ENCODE measurements at places on chromosomes 2 and 18.
A peak's percentile ranks its signal among the peaks of the same experiment; 100 is the strongest.

- DNase-seq: no peak
Observed at GRCh38 chr2:127542231-127542630, 6.7 kb downstream of the MYO7B start.

- no peak for DNase-seq
Observed at GRCh38 chr2:146244830-146245229, 1600.0 kb upstream of the ACVR2A start.

- DNase-seq: peak; percentile 87
Observed at GRCh38 chr2:26745609-26746327, 18.3 kb upstream of the SLC35F6 start.

DNA sequence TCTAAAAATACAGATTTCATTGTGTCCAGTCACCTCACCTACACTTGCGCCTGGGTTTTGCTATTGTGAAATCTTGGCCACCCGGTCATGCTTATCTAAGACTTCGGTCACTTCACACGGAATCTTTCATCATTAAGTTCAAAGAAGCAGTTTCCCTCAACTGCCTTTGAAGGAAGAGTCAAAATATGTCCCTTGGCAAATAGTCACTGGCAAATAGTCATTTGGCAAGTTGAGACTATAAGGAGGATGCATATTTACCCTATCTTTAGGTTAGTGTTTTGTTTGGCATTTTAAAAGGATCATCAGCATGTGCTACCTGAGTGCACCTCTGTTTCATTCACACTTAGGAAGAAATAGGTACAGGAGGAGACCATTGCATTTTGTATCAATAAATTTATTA is 95.9 kb downstream of the FEZ2 start:
- no peak for DNase-seq

- no peak for DNase-seq
Observed at GRCh38 chr2:200307724-200308545, 1.4 kb downstream of the SPATS2L start.

- peak; percentile 16 for DNase-seq
Observed at GRCh38 chr2:27174638-27175037, 25.8 kb downstream of the TCF23 start.

- peak; percentile 47 for DNase-seq
Observed at GRCh38 chr18:3596637-3597384, 146.8 kb downstream of the TGIF1 start.

DNA sequence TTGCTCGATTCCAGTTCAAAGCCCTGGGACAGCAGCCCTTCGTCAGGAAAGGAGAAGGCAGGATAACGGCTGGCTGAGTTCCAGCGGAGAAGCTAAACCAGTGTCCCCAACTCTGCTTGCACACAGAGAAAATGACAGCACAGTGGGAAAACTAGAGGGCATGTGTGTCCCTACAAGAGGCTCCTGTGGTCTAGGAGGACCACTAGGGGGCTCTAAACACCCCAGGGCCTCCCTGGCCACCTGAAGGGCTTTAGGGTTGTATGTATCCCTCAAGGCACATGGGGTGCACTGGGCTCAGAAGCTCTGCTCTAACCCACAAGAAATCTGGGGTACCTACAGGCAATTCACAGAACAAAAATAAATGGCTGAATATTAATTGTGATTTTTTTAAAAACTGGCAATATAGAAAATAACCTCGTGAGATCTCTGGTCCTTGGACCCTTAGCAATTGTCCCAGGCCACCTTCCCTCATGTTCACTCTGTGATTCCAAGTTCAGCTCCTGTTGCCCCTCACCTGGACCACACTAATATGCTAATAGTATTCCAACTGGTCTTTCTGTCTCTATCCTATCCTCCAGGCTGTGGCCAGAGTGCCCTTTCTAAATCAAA is 17.5 kb downstream of the STAT1 start:
- peak; percentile 76 for DNase-seq

- no peak for DNase-seq
Observed at GRCh38 chr2:146370826-146371225, 1474.0 kb upstream of the ACVR2A start.

DNA sequence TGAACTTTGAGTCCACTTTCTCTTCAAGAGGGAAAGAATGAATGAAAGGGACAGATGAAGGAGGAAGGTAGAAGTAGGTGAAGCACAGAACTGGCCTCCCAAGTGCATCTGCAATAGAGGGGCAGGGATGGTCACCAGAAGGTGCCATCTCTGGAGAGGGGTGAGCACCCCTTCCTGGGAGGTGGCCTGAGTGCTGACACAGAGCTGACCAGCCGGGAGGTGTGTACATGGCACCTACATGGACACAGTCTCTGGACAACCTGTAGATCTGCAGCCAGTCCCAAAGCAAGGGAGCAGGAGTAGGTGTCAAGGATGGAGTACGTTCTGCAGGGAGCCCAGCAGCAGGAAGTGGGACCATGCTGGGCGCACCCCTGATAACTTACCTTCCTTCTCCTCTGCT is 83.2 kb downstream of the TFCP2L1 start:
- DNase-seq: no peak

DNA sequence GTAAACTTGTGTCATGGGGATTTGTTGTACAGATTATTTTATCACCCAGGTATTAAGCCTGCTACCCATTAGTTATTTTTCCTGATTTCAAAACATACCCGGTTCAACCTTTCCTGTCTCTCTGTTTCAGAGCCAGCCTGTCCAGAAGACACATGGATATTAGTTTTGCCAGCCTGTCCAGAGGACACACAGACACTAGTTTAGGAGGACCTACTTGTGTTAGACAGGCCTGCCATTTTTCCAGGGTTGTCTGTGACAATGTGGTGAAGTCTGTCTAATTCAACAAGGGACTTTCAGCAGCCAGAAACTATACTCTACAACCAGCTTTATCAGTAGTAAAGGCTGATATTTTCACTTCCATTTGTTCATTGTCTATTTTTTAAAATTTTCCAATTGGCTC is 56.1 kb upstream of the DCC start:
- no peak for DNase-seq

DNA sequence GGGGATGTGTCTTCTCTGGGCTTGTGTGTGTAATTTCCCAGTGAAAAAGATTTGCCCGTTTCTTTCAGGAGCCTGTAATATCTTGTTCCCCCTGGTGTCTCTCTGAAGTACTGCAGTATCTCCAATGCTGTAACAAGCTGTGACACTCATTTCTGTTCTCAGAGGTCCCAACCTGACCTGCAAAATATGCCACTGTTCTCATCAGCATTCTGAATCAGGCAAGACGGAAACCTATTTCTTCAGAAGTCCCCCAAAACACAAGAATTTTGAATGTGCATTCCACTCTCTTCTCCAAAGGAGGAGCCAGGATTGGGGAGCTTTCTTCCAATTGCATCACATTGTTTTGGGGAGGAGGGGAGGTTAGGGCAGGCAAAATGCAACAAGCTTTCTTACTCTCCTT is 77.0 kb upstream of the CNGA3 start:
- peak; percentile 66 for DNase-seq

DNA sequence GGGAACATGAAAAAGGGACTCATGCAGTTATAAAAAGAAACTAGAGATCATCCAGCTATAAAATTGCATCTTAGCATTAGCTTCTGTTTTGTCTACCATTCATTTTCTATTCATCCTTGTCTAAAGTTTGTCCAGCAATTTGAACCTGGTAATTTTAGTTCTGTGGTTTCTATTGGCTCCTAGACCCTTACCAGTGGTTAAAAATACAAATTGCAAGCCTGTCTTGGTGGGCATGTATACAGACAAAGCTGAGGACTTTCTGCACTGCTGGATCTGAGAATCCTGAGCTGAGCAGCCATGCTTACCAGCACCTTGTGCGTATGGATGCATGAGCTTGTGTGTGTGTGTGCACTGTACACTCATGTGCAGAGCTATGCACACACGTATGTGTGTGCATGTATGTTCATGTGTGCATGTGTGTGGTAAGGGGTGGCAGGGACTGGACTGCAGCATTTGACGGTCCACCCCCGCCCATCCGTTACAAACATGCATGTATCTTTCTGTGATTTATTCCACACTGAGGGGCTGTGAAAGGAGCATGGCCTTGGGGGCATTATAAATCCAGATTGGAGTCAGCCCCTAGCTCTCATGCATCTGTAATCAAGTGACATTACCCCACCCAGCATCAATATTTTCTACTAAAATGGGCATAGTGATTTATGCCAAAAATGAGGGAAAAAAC is 144.7 kb downstream of the FAM210A start:
- DNase-seq: no peak

DNA sequence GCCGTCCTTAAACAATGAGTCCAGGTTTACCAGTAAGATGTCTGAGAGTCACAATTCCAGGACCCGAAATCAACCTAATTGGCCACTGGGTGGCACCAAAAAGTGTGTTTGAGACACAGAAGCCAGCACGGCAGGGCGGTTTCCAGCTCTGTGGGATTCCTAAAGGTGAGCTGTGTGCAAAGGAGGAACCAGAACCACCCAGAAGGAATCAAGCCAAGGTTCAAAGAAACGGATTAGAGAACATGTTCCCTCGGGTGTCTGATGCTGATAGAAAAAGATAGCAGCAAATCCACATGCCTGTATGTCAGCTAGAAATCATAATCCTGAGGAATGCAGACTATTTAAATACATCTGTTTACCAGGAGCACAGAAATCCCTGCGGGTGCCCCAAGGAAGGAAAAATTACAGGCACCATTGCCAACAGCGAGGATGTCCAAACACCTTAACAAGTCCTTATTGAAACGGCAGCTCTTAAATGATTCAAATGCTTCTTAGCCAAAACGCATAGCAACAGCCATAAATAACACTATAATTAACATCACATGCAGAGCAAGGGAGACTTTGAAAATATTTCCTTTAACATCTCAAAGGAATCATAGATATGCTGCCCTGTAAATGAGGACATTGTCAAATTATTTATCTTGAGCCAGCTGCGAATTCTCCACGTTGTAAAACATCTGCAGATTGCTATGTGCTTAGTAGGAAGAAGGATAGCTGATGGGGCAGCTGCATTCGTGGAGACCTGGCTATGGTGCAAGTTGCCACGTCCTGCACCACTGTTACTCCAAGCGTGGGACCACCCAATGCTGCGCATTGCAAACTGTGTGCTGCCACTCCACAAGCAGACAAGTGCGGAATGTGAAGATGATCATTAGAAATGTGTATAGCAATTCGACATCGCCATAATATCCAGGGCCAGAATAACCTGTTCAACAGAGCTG is 318.7 kb upstream of the NCKAP5 start:
- DNase-seq: peak; percentile 86

- DNase-seq: no peak
Observed at GRCh38 chr18:43863180-43863579, 585.9 kb upstream of the SYT4 start.

GRCh38 chr2:3954261-3954660 is 250.9 kb downstream of the DCDC2C start:
- DNase-seq: no peak

- no peak for DNase-seq
Observed at GRCh38 chr18:48636436-48636835, 97.6 kb downstream of the CTIF start.

DNA sequence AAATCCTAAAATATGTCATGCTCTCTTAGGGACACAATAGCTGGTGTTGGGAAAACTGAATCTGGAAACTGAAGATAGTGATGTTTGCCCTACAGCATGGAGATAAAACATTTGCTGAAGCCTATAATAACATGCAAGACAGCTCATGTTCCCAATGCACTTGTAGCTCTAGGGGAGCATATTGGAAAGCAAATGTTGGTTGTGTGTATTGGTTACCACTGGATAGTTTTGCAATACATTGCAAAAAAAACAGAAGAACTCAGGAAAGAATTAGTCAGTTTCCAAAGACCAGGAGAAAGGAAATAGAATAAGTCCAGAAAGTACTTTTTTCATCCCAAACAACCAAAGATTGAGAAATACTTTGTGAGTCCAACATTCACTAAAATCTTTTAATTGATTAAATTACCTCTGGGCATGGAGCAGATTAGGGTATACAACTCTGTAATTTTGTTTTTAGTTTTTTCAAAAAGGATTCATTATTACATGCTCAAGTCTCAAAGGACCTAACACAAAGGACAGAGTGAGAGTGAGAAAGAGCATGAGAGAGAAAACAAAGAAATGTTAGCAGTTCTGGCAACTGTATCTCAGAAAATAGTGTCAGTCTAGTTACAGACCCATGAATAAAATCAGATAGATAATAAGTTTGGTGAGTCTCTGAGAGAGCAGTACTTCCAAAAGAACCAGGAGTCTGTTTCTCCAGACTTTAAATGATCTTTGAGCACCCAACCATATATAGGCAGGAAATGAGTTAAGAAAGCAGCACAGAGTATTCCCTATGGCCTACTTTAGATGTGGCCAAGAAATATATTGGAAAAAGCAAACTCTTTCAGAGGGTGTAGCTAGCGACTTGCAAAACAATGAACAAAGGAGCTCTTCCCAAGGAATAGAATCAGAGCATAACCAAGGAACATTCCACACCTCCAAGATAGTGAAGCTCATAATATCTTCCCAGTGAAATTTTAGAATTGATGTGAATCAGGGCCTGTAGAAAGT is 36.6 kb upstream of the COL3A1 start:
- DNase-seq: no peak

DNA sequence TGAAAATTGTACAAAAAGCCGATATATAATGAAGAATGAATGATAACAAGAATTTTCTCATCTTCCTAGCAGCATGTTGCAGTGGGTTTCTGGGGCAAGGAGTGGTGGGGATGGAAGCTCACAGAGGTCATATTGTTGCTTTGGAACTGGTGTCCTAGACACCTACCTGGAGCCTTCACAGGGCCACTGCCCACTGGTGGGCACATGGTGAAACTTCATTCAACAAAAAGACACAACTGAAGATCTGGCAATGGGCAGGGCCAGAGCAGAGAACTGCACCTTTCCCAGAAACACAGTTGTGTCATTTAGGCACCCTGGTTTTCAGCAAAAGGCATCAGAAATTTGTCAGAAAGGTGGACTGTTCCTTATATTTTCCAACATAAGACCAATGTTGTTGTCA is 115.3 kb downstream of the FHOD3 start:
- DNase-seq: peak; percentile 36

DNA sequence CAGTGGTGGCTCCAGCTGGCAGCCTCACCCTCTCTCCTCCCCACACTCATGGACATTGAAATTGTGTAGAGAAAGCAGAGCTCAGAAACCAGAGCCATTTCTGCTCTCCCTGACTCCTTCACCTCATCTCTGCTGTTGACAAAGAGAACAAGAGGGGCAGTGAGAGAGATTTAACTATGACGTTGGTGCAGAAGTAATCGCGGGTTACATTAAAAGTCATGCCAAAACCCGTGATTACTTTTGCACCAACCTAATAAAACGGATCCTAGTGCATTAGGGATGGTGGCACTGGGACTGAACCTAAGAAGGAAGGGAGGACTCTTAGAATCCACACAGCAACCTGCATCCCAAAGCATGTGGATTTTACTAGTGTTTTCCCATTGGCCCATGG is 113.3 kb upstream of the CDC42EP3 start:
- no peak for DNase-seq

GRCh38 chr2:166375195-166375735 is 479 bp downstream of the SCN9A start:
- DNase-seq: peak; percentile 15
